ENCODE measurements at places on chromosomes 1 and 21. TPM values are rescaled to one million over a fixed set of nuclear protein-coding genes. Genes with fewer than 3 reads are reported as not detected.
A peak's percentile ranks its signal among the peaks of the same experiment; 100 is the strongest.

- no peaks in the 10 kb centered on the region for H3K4me1 ChIP-seq
- no peaks in the 10 kb centered on the region for H3K36me3 ChIP-seq
- H3K27ac ChIP-seq: no peak overlapping the region
- no peaks in the 10 kb centered on the region for H3K27me3 ChIP-seq
- no peak overlapping the region for H3K4me3 ChIP-seq
Observed at GRCh38 chr1:96358057-96358456, 363.5 kb upstream of the PTBP2 start.

GRCh38 chr1:156489166-156489934, 11.2 kb downstream of the MEF2D start:
- DNase-seq: no peak
- peak overlapping the region; percentile 96 for H3K27ac ChIP-seq
- no peaks in the 10 kb centered on the region for H3K27me3 ChIP-seq
- peaks cover 80% of the 10 kb centered on the region for H3K4me1 ChIP-seq
- H3K36me3 ChIP-seq: no peaks in the 10 kb centered on the region

DNA sequence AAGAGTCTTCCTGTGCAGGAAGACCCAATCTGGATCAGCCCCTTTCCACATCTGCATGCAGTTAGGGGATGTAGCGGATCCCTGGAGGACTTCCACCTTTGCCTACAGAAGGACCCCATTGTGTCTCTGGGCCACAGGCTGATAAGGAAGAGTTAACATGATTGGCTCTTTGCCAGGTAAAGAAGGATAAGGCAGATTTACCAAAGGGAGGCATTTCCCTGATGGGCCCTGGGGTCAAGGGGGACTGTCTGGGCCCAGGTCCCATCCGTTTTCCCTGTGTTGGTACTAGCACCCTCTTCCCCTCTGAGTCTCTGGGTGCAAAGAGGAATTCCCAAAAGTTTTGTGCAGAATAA, 29.1 kb downstream of the SLC26A9 start:
- no peak overlapping the region for H3K27ac ChIP-seq
- no peaks in the 10 kb centered on the region for H3K4me1 ChIP-seq
- no peak for DNase-seq
- no peaks in the 10 kb centered on the region for H3K36me3 ChIP-seq

GRCh38 chr1:200908191-200908868, 13.6 kb downstream of the INAVA start:
- H3K27ac ChIP-seq: no peak overlapping the region
- no peaks in the 10 kb centered on the region for H3K4me1 ChIP-seq
- H3K4me3 ChIP-seq: no peak overlapping the region
- H3K27me3 ChIP-seq: no peaks in the 10 kb centered on the region
- H3K36me3 ChIP-seq: no peaks in the 10 kb centered on the region

- H3K4me1 ChIP-seq: no peaks in the 10 kb centered on the region
- H3K4me3 ChIP-seq: no peak overlapping the region
Observed at GRCh38 chr1:228029281-228029680, 22.5 kb downstream of the WNT3A start.

- no peak for DNase-seq
- H3K36me3 ChIP-seq: no peaks in the 10 kb centered on the region
- peak overlapping the region; percentile 97 for H3K27ac ChIP-seq
- peaks cover 21% of the 10 kb centered on the region for H3K4me1 ChIP-seq
Observed at GRCh38 chr1:2132222-2133038, 62.1 kb downstream of the FAAP20 start.

DNA sequence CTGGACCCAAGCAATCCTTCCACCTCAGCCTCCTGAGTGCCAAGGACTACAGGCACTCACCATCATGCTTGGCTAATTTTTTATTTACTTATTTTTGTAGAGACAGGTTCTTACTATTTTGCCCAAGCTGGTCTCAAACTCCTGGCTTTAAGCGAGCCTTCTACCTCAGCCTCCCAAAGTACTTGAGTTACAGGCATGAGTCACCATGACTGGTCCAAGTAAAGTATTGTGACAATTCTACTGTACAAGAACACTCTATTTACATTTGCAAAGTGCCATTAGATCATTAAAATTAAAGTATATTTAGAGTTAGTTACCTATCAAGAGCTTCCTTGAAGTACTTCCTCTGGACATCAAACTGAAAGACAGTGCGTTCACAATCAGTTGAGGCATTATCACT, 44.8 kb downstream of the NRDC start:
- DNase-seq: no peak
- H3K4me3 ChIP-seq: no peak overlapping the region
- peaks cover 8% of the 10 kb centered on the region for H3K36me3 ChIP-seq
- no peaks in the 10 kb centered on the region for H3K27me3 ChIP-seq
- peaks cover 4% of the 10 kb centered on the region for H3K4me1 ChIP-seq
- no peak overlapping the region for H3K27ac ChIP-seq

- H3K4me3 ChIP-seq: no peak overlapping the region
- H3K27me3 ChIP-seq: peaks cover 73% of the 10 kb centered on the region
- H3K27ac ChIP-seq: no peak overlapping the region
- no peaks in the 10 kb centered on the region for H3K4me1 ChIP-seq
- no peaks in the 10 kb centered on the region for H3K36me3 ChIP-seq
- DNase-seq: no peak
Observed at GRCh38 chr1:13583966-13584791, 547 bp downstream of the PDPN start.

- H3K4me3 ChIP-seq: peak overlapping the region; percentile 81
- H3K36me3 ChIP-seq: peaks cover 34% of the 10 kb centered on the region
- peak overlapping the region; percentile 99 for H3K27ac ChIP-seq
- H3K27me3 ChIP-seq: no peaks in the 10 kb centered on the region
Observed at GRCh38 chr21:44089001-44089911, 17.9 kb upstream of the PWP2 start.

DNA sequence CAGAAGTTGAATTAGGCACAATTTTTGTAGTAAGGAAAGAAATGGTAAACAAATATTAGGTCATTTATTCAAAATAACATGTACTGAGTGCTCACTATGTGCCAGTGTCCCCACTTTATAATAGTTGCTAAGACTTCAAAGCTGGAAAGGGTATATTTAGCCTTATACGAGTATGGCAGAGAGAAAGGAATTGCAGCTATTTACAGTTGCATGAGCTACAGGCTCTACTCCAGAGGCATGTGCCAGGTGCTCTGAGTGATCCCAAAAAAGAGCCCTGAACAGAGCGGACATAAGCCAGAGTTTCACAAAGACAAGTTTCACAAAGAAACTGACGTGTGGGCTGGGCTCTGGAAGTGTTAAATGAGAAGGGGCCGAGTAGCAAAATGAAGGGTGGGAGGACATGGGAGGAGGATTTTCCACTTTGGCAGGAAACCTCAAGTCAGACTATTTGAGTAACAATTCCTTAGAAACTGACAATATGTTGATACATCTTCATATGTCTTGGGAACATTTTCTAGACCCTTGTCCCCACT, 40.9 kb downstream of the FASLG start:
- peaks cover 27% of the 10 kb centered on the region for H3K4me1 ChIP-seq
- DNase-seq: no peak

DNA sequence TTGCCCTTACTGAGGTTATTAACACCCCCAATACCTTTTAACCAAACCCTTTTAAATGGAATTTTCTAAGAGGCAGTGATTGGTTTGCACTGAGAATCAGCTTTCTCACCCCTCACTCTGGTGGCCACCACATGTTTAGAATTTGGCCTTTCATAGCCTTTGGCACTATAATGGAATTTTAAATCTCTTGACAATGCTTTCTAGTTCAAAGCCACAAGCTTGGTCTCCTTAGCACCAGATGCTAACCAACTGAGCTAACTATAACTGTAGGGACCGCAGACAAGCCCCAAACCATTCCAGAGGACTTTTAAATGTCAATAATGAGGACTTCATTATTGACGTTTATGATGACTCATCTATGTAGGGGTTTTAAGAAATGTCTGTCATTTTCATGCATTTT, 238.7 kb upstream of the SNX7 start:
- DNase-seq: no peak
- H3K4me1 ChIP-seq: no peaks in the 10 kb centered on the region
- no peaks in the 10 kb centered on the region for H3K36me3 ChIP-seq
- H3K4me3 ChIP-seq: no peak overlapping the region
- no peak overlapping the region for H3K27ac ChIP-seq

- H3K4me1 ChIP-seq: peaks cover 13% of the 10 kb centered on the region
- no peak overlapping the region for H3K27ac ChIP-seq
- no peak for DNase-seq
- no peaks in the 10 kb centered on the region for H3K36me3 ChIP-seq
- peaks cover 4% of the 10 kb centered on the region for H3K27me3 ChIP-seq
- no peak overlapping the region for H3K4me3 ChIP-seq
Observed at GRCh38 chr1:245694753-245695195, 540.0 kb downstream of the KIF26B start.

DNA sequence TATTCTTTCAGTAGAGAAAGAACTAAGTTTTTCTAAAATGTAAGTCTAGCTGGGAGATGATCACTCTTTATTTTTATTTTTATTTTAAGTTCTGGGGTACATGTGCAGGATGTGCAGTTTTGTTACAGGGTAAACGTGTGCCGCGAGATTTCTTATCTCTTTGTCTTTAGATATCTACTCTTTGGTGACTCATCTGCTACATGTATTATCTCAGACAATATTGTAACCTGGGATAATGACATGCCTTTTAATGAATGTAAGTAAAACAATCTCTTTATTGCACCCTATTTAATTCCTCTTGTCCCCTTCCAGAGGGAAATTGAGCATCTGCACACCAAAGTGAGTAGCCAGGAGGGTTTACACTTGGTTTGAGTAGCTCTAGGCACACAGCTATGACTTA, 9.4 kb downstream of the CR2 start:
- peaks cover 10% of the 10 kb centered on the region for H3K36me3 ChIP-seq
- H3K4me1 ChIP-seq: peaks cover 17% of the 10 kb centered on the region
- H3K4me3 ChIP-seq: no peak overlapping the region
- no peak overlapping the region for H3K27ac ChIP-seq
- H3K27me3 ChIP-seq: no peaks in the 10 kb centered on the region

DNA sequence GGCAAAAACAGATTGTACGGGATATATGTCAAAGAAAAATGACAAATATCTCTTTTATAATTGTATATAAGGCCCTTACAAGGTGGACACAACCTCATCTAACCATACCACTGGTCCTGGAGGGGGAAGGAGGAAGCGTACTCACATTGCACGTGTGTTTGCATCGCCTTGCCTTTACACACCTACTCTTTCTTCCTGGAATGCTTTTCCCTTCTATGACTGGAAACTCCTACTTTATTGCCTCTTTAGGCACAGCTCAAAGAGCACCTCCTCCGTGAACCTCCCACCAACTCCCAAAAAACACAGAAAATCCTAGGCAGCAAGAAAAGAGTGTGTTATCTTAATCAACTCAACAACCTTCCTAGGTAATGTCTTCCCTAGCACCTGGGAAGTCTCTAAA, 99.7 kb upstream of the LBR start:
- no peak overlapping the region for H3K4me3 ChIP-seq
- no peaks in the 10 kb centered on the region for H3K36me3 ChIP-seq
- H3K27me3 ChIP-seq: no peaks in the 10 kb centered on the region
- H3K27ac ChIP-seq: no peak overlapping the region
- no peak for DNase-seq

GRCh38 chr21:30979054-30979453, 59.2 kb downstream of the KRTAP19-8 start:
- H3K27ac ChIP-seq: no peak overlapping the region
- H3K36me3 ChIP-seq: no peaks in the 10 kb centered on the region
- no peak for DNase-seq
- H3K4me3 ChIP-seq: peak overlapping the region; percentile 11

DNA sequence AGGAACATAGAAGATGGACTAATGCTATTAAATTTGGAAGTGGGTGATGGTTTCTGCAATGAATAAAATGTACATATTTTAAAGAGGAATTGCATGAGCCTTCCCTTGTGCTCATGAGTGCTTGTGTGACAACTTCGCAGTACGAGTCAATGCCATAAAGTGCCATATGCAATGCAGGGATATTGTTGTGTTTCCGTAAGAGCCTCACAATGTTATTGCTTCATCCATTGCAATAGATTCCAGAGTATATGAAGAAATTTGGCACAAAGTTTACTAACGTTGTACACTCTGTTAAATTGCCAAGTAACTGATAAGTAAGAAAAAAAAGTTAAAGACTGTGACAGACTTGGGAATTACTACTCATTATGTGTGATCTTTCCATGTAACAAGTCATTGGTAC, 22.3 kb downstream of the BTG3 start:
- no peak overlapping the region for H3K4me3 ChIP-seq
- H3K27ac ChIP-seq: no peak overlapping the region
- peaks cover 9% of the 10 kb centered on the region for H3K36me3 ChIP-seq
- no peak for DNase-seq
- no peaks in the 10 kb centered on the region for H3K27me3 ChIP-seq
- no peaks in the 10 kb centered on the region for H3K4me1 ChIP-seq

GRCh38 chr1:118913818-118914217, 74.3 kb downstream of the TBX15 start:
- no peak overlapping the region for H3K27ac ChIP-seq
- no peak for DNase-seq
- no peak overlapping the region for H3K4me3 ChIP-seq
- H3K27me3 ChIP-seq: no peaks in the 10 kb centered on the region

- peak overlapping the region; percentile 71 for H3K4me3 ChIP-seq
- no peaks in the 10 kb centered on the region for H3K36me3 ChIP-seq
- no peaks in the 10 kb centered on the region for H3K27me3 ChIP-seq
Observed at GRCh38 chr1:64962441-64962840, 3.9 kb downstream of the JAK1 start.

DNA sequence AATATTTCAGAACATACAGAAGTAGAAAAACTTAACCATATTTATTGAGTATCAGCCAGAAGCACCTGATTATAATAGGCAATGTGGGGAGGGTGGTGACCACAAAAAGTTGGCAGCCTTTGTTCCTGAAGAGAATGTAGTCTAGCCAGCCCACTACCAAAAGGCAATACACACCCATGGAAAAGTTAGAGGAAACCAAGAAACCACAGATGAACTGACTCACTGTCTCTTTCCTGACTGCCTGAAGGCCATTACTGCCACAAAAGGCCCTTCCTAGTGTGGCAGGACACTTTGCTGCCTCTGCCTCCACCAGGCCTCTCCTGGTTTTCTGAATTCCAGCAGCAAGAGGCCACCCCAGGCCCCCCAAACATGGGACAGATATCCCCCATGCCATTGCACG, 14.6 kb upstream of the PROX1 start:
- no peaks in the 10 kb centered on the region for H3K36me3 ChIP-seq
- DNase-seq: no peak
- H3K27ac ChIP-seq: no peak overlapping the region
- H3K4me3 ChIP-seq: no peak overlapping the region
- H3K4me1 ChIP-seq: no peaks in the 10 kb centered on the region

GRCh38 chr1:151970626-151971025, 23.0 kb downstream of the S100A10 start:
- no peak overlapping the region for H3K4me3 ChIP-seq
- H3K4me1 ChIP-seq: no peaks in the 10 kb centered on the region
- peaks cover 25% of the 10 kb centered on the region for H3K27me3 ChIP-seq

The KRTAP10-12 gene
- not detected for polyA plus RNA-seq

The HHAT gene
- polyA plus RNA-seq: 1.6 TPM

The RORC gene
- polyA plus RNA-seq: not detected

Measured in naive B cell (primary cell).